ENCODE measurements at places on chromosomes 3 and 15. TPM values are rescaled to one million over a fixed set of nuclear protein-coding genes. Genes with fewer than 3 reads are reported as not detected.

- DNase-seq: no peak
- H3K4me1 ChIP-seq: no peaks in the 10 kb centered on the region
- H3K27ac ChIP-seq: no peak overlapping the region
- peaks cover 5% of the 10 kb centered on the region for H3K27me3 ChIP-seq
- no peaks in the 10 kb centered on the region for H3K36me3 ChIP-seq
Observed at GRCh38 chr15:80447077-80447476, 42.9 kb downstream of the ARNT2 start.

The SERPINI1 gene
- 1.2 TPM for total RNA-seq

The FMN1 gene
- total RNA-seq: 0.09 TPM

DNA sequence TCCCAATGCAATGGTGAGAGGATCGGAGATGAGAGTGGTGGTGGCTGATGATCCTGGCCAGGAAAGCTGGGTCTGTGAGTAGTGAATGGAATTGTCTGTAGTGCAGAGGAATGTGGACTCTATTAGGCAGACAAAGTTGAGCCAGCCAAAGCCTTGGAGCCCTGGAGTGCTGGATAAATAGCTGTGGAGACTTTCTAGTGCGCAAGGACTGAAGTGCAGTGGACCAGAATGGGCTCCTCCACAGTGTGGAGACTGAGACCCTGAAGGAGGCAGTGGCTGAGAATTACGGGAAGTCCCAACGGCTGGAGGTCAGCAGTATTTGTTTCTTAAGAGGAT lies 874 bp downstream of the ZNF662 start:
- no peak overlapping the region for H3K27ac ChIP-seq
- peaks cover 24% of the 10 kb centered on the region for H3K36me3 ChIP-seq
- peaks cover 26% of the 10 kb centered on the region for H3K27me3 ChIP-seq
- H3K4me3 ChIP-seq: peak overlapping the region; percentile 56
- no peak for DNase-seq
- peaks cover 9% of the 10 kb centered on the region for H3K4me1 ChIP-seq

The PPP1R2 gene
- 77.0 TPM for total RNA-seq

DNA sequence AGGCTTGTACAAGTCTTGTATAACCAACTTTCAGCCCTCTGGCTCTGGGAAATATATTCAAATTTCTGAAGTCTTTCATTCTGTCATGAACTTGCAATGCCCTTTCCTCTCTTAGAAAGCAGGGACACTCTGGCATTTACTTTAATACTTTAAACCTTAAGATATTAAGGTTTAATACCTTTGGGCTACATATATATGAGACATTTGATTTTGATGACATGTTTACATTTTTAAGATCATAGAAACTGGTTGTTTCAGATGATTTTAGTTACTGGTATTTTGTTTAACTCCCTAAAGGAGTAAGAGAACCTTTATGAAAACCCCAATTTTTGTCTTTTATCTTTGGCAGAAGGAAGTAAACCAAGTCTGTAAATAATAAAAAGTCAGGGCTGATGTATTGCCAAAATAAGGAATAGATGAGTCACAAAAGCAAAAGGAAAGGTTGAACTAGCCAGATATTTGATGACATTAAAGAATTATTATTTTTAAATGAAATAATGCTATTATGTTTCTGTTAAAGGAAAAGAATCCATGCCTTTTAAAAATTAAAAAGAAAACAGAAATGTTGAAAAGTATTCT lies 579.0 kb upstream of the CBLB start:
- no peaks in the 10 kb centered on the region for H3K27me3 ChIP-seq
- no peak for DNase-seq
- no peak overlapping the region for H3K4me3 ChIP-seq
- H3K4me1 ChIP-seq: peaks cover 23% of the 10 kb centered on the region
- H3K36me3 ChIP-seq: peaks cover 12% of the 10 kb centered on the region

DNA sequence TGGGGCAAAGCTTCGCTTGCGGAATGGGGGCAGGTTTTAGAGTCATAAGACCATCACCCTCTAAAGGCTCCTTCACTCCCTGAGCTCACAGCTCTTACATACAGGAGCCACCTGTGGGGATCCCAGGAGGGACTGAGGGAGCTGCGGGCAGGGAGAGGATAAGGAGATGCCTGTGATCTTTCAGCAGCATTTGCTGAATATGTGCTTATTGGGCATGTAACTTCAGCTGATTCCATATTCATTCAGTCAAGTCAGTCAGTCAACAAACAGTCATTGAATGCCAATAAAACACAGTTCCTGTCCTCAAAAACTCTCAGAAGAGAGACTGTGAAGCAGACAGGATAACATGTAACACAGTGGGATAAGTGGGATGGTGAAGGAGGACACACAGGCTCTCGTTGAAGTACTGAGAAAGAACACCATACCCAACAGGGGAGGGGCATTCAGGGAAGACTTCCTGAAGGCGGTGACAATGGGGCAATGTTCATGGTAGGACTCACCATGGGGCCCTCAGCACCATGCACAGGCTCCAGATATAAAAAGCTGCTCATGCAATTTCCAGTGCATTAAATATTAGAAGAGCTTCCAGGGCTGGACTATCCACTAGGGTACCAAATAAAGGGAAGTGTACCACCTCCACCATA lies 240.9 kb downstream of the UACA start:
- H3K4me1 ChIP-seq: peaks cover 26% of the 10 kb centered on the region
- peak; percentile 0 for DNase-seq
- H3K27me3 ChIP-seq: peaks cover 4% of the 10 kb centered on the region
- H3K36me3 ChIP-seq: peaks cover 2% of the 10 kb centered on the region
- no peak overlapping the region for H3K27ac ChIP-seq

The COL8A1 gene
- total RNA-seq: not detected

DNA sequence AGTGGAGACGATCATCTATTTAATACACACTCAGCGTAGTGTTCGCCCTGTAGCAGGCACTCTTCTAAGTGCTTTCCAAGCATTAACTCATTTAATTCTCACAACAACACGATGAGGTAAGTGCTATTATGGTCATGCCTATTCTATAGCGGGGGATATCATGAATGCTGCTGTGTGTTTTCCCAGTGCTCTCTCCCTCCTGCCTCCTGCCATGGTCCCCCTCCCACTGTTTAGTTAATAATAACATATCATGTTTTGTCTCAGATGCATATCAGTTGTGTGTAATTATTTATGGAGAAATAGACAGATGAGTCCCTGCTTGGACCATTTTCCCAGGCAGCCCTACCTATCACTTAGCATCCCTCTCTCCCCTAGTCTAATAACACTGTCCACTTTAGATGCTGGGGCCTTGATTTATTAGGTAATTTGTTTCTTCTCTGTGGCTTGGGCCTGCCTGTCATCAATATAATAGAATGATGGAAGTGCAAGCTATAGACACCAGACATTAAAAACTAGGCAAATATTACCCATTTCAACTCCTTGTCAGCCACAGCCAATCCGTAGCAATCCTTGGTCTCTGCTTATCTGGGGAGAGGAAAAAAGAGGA lies 122.9 kb upstream of the TLE3 start:
- no peaks in the 10 kb centered on the region for H3K36me3 ChIP-seq
- no peaks in the 10 kb centered on the region for H3K27me3 ChIP-seq
- H3K4me1 ChIP-seq: peaks cover 8% of the 10 kb centered on the region

DNA sequence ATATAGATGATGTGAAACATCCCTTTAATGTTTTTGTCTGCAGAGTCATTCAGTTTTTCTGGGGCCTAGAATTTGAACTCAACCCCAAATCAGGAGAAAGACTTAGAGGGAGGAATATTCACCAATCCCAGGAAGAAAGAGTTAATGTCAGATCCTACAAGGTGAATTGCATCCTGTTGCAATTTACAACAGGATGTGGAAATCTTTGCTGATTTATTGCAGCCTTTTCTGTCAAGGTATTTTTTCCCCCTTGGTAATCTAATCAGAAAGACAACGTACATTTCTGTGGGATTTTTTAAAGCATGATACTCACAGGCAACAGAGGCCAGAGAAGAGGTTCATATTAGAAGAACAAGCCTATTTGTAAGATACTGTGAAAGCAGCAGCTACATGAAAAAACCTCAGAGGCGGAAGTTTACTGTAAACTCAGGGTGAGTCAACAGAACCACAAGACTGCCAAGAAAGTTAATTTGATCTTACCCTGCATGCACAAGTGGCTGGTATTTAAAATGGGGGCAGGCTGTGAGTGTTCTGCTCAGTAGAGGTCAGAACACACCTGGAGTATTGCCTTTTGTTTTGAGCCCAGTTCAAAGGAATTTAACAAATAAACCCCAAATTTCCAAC lies 531.9 kb downstream of the AGBL1 start:
- no peak overlapping the region for H3K27ac ChIP-seq
- H3K4me1 ChIP-seq: peaks cover 54% of the 10 kb centered on the region
- DNase-seq: peak; percentile 37
- no peaks in the 10 kb centered on the region for H3K36me3 ChIP-seq

DNA sequence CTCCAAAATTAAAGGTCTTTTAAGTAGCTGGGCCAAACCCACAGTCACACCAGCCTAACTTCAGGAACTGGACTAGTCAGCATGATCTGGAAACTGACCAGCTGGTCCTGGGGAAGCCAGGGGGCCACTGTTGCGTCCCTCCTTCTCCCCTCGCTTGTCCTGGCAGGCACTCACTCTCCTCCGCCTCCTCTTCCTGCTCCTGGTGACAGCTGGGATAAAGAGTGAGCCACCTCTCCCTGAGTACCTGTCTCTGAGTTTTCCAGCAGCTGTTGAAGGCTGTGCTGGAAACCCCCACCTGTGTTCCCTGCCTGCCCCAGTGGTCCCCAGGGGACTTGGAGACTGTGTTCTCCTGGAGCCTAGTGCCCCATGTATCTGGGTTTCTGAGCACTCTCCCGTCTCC lies 56.0 kb downstream of the FGD5 start:
- no peak overlapping the region for H3K27ac ChIP-seq
- H3K27me3 ChIP-seq: no peaks in the 10 kb centered on the region
- no peak for DNase-seq
- no peak overlapping the region for H3K4me3 ChIP-seq

GRCh38 chr3:115638991-115639390 lies 15.7 kb downstream of the GAP43 start:
- H3K4me3 ChIP-seq: no peak overlapping the region
- no peak for DNase-seq
- H3K27me3 ChIP-seq: peaks cover 10% of the 10 kb centered on the region
- H3K4me1 ChIP-seq: no peaks in the 10 kb centered on the region

The TMEM212 gene
- not detected for total RNA-seq

The CHMP2B gene
- total RNA-seq: 25.4 TPM

- H3K27me3 ChIP-seq: no peaks in the 10 kb centered on the region
- H3K36me3 ChIP-seq: no peaks in the 10 kb centered on the region
- DNase-seq: no peak
Observed at GRCh38 chr15:47360305-47360704, 357.0 kb upstream of the SEMA6D start.

DNA sequence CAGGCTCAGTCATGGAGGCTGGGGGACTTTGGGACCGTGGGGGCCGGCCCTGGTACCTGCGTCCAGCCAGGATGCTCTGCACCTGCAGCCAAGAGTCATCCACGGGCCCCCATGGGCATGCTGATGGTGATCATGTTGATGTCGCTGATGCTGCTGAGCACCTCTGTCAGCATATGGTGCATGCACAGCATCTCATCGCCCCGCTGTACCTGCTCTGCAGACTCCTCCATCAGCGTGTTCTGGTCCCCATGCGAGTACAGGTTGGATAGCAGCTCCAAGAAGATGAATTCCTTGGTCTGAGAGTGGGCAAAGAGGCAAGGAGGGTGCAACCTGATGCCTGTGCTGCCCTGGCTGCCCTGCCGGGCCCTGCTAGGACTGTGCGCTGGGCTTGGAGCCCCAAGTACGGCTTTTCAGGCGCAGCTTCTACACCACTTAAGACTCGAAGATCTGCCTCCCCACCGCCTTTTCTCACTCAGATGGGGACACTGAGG lies 7.2 kb downstream of the RPS17 start:
- DNase-seq: no peak
- no peak overlapping the region for H3K4me3 ChIP-seq

GRCh38 chr15:55993804-55994560 lies 570 bp upstream of the NEDD4 start:
- H3K4me1 ChIP-seq: peaks cover 22% of the 10 kb centered on the region
- peak overlapping the region; percentile 84 for H3K4me3 ChIP-seq
- DNase-seq: no peak
- H3K27me3 ChIP-seq: peaks cover 3% of the 10 kb centered on the region
- H3K27ac ChIP-seq: peak overlapping the region; percentile 67
- peaks cover 4% of the 10 kb centered on the region for H3K36me3 ChIP-seq

GRCh38 chr15:65530318-65531111 lies at the start of gene HACD3:
Gene HACD3 (plus strand): TSS chr15:65530463. CDS start chr15:65530632, 169 bp downstream.
- no peaks in the 10 kb centered on the region for H3K27me3 ChIP-seq
- H3K36me3 ChIP-seq: peaks cover 2% of the 10 kb centered on the region
- DNase-seq: peak; percentile 95
- H3K4me1 ChIP-seq: peaks cover 32% of the 10 kb centered on the region

DNA sequence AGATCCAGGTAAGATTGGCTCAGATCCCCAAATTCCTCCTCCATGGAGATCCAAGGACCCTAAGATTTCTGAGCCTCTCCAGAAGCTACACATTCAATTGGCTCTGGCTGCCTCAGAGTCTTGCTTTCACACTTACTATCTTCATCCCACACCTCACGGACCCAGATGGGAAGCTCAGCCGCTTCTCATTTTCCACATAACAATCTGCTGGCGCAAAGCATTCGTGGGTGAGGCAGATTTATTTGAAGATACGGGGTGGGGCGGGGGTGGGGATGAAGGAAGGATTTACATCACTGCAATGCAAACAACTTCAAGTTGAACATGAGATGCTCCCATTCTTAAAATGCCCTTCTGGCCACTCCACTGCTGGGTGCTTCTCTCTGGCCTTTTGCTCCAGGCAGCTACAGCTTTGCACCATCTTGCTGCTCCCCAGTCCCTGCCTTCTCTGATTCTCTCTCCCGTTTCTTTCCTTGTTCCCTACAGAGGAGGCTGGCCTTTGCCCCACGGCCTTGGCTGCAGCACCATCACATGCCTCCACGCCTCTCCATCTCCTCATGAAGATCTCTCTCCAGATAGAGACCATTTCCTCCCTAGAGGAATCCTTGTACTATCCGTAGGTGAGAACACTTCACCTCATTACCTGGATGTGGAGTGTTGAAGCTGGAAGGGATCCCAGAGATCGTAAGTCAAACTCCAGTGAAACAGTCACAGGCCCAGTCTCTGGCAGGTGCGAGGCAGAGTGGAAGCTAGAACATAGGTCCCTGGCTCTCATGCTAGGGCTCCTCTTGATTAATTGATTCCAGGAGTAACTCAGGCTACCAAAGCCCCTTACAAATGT lies 175.9 kb downstream of the RPLP1 start:
- DNase-seq: no peak
- peaks cover 14% of the 10 kb centered on the region for H3K27me3 ChIP-seq
- H3K4me1 ChIP-seq: peaks cover 24% of the 10 kb centered on the region
- no peak overlapping the region for H3K27ac ChIP-seq
- no peaks in the 10 kb centered on the region for H3K36me3 ChIP-seq

GRCh38 chr3:155179437-155179827 lies 99.3 kb downstream of the MME start:
- H3K27ac ChIP-seq: no peak overlapping the region
- DNase-seq: no peak
- H3K36me3 ChIP-seq: no peaks in the 10 kb centered on the region
- H3K4me1 ChIP-seq: peaks cover 8% of the 10 kb centered on the region

The AHSG gene
- not detected for total RNA-seq

GRCh38 chr3:152754303-152754702 lies 80.6 kb upstream of the P2RY1 start:
- DNase-seq: no peak
- H3K36me3 ChIP-seq: no peaks in the 10 kb centered on the region
- no peaks in the 10 kb centered on the region for H3K27me3 ChIP-seq
- H3K4me3 ChIP-seq: no peak overlapping the region
- no peak overlapping the region for H3K27ac ChIP-seq
- H3K4me1 ChIP-seq: no peaks in the 10 kb centered on the region

The GABRB3 gene
- not detected for total RNA-seq

GRCh38 chr3:68363796-68364195 lies 568.6 kb downstream of the TAFA4 start:
- no peaks in the 10 kb centered on the region for H3K36me3 ChIP-seq
- H3K4me3 ChIP-seq: no peak overlapping the region
- H3K27ac ChIP-seq: no peak overlapping the region
- DNase-seq: no peak
- peaks cover 2% of the 10 kb centered on the region for H3K27me3 ChIP-seq
